ENCODE measurements at places on chromosomes 7 and 10.

- DNase-seq = no peak
Observed at GRCh38 chr10:74988054-74988775, 123.2 kb upstream of the SAMD8 start.

- no peak for DNase-seq
Observed at GRCh38 chr10:67779465-67780203, 58.4 kb downstream of the DNAJC12 start.

- no peak for DNase-seq
Observed at GRCh38 chr10:11504566-11505285, 106.7 kb downstream of the USP6NL start.

GRCh38 chr10:98608411-98608810, 161.7 kb upstream of the HPS1 start:
- DNase-seq = no peak

GRCh38 chr10:70850097-70850496, 34.3 kb downstream of the SGPL1 start:
- DNase-seq = no peak

- DNase-seq = no peak
Observed at GRCh38 chr7:135845415-135846075, 96.9 kb upstream of the FAM180A start.

DNA sequence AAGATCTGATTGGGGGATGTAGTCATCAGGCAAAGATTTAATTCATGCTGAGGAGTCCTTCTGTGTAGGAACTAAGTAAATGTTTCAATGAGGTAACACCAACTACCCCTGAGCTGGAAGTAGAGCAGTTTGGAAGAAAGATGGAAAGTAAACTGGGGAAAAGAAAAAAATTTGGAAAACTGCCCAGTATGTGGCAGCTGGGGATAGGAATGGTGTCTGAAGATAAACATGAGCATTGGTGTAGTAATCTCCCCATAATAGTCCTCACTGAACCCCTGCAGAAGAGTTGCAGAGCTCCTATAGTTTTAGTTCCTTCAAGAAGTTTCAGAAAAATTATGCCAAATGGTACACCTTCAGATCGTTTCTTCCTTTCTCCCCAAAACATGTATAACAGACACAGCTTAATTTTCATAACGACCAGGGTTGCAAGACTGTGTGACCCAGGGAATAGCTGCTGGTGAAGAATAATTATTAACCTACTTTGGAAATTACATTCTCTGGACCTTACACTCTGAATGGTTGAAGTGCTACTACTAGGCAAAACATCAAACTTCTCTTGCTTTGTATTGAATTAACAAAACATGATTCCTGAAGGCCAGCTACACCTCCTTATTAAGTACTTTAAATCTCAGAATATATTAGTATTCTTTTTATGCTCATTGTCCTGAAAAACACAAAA, 446.4 kb upstream of the NRG3 start:
- no peak for DNase-seq

DNA sequence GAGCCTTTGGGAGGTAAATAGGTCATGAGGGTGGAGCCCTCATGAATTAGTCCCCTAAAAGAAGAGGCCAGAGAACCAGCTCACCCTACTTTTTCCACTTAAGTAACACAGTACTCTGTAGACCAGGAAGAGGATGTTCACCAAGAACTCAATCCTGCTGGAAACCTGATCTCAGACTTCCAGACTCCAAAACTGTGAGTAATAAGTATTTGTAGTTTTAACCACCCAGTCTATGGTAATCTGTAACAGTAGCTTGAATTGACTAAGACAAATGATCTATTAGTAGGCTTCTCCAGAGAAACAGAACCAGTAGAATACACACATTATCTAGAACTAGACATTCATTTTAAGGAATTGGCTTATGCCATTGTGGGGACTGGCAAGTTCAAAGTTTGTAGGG, 51.5 kb downstream of the ANKMY2 start:
- DNase-seq = no peak

DNA sequence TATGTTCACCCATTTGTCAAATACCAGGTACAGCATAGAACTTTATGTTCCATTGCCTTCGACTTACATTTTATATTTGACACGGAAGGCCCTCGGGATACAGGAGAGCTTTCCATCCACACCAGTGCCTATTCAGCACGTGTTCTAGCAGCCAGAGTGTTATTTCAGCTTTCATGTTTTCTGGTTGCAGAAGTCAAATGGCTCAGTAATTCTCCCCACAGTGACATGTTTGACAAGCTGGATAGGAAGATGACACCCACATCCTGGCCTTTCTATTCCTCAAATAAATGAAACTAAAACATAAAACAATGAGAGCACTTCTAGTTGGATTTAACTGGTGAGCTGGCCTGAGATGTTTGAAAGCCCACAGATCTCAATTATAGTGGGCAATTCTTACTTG, 173.4 kb downstream of the SORCS1 start:
- DNase-seq = no peak

- no peak for DNase-seq
Observed at GRCh38 chr7:105060923-105061322, 46.9 kb downstream of the KMT2E start.
